Thoracic aorta (tissue), 2 donors: ENCODE measurements at places on chromosomes 7 and 10. TPM values are rescaled to one million over a fixed set of nuclear protein-coding genes. Genes with fewer than 3 reads are reported as not detected.

DNA sequence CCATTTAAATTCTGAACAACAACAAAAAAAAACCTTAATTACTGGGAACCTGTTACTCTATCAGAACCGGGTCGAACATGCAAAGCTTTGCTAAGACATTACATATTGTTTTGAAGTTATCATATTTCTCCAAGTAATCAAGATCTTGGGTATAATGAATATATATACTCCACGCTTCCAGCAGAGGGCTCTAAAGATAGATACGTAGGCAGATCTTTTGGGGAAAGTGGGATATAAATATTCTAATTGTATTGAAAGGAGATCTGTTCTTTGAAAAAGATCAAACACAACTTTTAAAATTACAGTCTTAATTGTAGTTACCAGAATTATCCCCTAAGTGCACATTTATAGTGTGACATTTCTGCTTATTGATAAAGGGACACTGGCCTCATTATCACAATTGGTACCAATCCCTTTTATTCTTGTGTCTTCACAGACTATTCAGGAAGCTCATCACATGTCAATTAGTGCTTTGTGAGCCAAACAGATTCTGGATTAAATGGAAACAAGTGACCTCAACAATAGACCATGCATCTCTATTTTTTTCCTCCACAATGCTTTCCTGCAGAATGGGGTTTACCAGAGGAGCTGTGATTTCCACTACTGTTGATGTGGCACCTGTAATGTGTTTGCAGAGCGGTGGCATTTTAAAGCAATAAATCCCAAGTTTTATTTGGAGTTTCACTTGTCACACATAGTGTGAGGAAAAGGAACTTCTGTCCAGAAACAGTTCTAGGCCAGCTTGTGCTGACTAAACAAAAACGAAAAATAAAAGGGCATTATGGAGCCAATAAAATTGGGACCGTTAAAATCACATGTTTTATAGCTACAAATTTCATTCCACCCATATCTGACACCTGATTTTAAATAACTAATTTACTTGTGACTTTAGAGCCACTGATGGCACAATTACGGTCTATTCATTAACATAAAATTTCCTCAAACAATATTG, 122.4 kb downstream of the CTTNBP2 start:
- DNase-seq = no peak

DNA sequence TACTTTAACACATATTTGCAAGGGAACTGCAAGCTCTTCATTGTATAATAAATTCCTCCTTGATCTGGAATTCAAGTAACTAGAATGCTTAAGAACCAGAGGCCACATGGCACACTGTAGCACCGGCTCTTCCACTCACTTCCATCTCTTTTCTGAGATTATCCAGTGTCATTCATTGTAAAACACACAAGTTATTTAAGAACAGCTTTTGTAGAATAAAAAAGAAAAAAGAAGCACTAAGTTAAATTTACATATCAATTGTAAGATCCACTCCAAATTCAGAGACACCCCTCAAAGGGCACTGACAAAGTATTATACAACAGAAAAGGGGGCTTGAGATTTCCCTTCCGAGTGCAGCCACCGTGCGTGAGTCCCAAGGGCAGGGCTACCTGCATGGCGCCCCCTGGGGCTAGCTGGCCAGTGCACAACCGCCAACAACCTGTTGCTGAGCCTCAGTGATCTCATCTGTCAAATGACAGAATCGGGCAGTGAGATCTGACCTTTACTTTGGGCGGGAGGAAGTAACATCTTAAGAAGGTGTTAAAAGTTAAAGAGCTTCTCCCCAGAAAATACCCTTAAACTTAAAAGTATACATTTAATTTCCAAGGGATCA, 12.5 kb downstream of the GLI3 start:
- no peak for DNase-seq

- DNase-seq = no peak
These were observed 273.2 kb downstream of the PTPRN2 start for GRCh38 chr7:158314394-158314793.

DNA sequence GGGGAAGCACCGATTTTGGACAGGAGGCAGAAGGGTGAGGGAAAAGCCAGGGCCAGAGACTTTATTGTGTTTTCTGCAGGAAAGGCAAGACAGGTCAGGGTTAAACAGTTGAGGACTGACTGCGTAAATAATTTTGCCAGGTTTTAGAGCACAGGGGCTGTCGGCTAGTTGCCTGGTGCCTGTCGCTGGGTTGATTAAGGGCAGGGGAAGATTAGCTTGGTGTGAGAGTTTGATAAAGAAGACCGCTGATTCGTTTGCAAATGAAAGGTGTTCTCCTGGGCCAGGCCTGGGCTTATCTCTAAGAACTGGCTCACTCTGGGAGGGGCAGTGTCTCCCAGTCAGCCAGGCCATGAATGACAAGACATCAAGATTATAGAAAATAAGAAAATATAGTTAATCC, 75.6 kb downstream of the SLC37A3 start:
- no peak for DNase-seq

GRCh38 chr10:108104551-108105156, 940.1 kb upstream of the SORCS1 start:
- no peak for DNase-seq

DNA sequence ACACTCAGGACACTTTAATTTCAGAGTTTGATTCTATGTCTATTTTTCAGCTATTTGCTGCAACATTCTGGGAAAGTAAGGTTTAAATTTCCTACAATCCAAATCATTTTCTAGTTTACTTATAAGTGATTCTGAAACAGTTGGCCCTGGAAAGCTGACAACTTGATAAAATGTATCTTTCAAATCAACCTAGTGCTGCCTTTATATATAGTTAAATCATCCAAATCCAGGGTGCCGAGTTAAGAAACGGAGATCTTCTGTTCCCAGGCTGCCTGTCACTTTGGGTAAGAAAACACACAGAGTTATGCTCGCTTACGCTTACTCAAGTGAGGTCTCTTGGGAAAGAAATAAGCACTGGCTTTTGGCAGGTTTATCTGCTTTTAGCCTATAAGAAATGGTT, 175.0 kb downstream of the POU6F2 start:
- DNase-seq = no peak

GRCh38 chr7:26709210-26709990, 155.0 kb downstream of the SKAP2 start:
- DNase-seq = no peak

- no peak for DNase-seq
These were observed 178.3 kb downstream of the SKIDA1 start for GRCh38 chr10:21347043-21347784.

GRCh38 chr7:5344342-5344741, 61.6 kb downstream of the SLC29A4 start:
- no peak for DNase-seq

DNA sequence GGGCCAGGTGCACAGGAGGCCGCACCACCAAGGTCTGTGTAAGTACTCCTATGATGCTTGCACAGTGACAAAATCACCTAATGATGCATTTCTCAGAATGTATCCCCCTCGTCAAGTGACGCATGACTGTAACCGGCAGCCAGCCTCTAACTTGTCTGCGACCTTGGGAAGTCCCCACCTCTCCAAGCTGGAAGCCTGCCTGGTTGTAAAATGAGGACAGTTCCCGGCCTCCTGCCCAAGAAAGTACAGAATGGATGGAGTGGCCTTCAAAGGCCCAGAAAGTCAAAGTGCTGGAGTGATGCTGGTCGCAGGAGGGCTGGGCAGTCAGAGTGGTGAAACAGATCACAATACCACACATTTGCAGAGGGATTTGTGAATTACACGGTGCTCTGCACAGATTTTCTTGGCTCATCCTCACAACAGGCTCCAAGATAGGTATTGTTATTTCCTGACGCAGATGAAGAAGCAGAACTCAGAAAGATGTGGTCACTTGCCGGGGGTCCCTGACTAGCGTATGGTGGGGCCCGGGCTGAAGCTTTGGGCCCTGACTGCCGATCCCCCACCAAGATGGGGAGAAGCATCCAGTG, 22.8 kb downstream of the SPOCK2 start:
- DNase-seq = no peak

- DNase-seq = no peak
These were observed 88.9 kb upstream of the KLF6 start for GRCh38 chr10:3873728-3874461.

DNA sequence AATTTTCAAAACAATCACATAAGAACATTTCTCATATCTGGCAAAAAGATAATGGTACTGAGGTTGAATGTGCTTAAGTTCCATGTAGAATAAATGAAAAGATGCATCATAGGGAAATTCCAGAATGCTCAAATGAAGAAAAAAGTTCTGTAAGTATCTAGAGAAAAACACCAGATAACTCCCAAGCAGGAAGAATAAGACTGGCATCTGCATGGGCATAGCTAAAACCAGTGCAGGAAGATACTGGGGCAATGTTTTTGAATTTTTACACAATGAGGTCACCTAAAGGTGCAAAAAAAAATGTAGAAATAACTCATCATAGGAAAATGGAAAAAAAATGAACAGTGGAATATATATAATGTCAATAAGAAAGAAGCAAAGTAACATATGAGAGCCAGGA, 275.2 kb downstream of the BAMBI start:
- DNase-seq = no peak

CDNF gene
- total RNA-seq = 2.5 TPM

C10orf105 gene
- total RNA-seq = 0.14 TPM

MYL10 gene
- total RNA-seq = not detected

UCN3 gene
- total RNA-seq = not detected

PRXL2A gene
- 24.1 TPM for total RNA-seq

HSPB1 gene
- total RNA-seq = 2,623 TPM

ATOH7 gene
- total RNA-seq = not detected
